Left colon (tissue), 2 donors: ENCODE measurements at places on chromosomes 6 and 20.

- no peak for DNase-seq
These were observed 256.1 kb upstream of the RUNX2 start for GRCh38 chr6:45072016-45072415.

- no peak for DNase-seq
These were observed 169.9 kb upstream of the CST7 start for GRCh38 chr20:24779131-24779530.

DNA sequence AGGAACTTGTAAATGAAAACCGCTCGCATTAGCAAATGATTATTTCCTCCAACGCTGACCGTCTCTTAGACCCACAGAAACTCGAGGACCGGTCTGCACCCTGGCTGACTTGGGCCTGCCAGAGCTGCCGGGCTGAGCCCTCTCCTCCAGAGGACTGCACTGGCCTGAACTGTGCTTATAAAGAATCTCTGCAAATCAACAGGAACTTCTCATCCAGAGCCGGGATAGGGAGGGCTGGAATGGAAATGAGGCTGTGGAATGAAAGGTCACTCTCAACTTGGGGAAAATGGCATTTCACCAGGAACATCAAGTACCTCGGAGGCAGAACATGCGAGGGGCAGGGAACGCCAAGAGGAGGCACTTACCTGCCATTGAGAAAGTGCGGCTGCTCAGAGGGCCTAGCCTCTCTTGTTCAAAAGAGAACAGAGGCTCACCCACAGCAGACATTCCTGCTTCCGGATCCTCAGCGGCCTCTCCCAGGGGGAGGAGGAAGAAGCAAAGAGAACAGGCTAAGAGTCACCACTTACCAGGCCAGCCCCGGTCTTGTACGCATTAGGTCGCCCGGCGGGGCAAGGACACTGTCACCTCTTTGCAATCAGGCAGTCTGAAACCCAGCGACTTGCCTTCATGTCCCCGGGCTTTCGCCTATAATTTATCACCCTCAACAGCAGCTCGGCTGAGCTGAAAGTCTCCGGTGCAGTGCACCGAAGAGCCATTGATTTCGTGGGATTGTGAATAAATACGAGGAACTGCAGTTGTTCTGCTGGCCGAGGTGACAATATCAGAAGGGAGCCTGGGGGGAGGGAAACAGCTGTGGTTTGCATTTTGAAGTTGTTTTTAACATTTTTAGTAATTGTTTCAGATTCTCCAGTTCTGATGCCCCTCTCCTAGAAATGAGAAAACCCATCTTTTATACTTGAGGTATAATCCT, 37.6 kb downstream of the ZMYND8 start:
- peak; percentile 79 for DNase-seq

- no peak for DNase-seq
These were observed 168.8 kb downstream of the CDKAL1 start for GRCh38 chr6:20703049-20703448.

DNA sequence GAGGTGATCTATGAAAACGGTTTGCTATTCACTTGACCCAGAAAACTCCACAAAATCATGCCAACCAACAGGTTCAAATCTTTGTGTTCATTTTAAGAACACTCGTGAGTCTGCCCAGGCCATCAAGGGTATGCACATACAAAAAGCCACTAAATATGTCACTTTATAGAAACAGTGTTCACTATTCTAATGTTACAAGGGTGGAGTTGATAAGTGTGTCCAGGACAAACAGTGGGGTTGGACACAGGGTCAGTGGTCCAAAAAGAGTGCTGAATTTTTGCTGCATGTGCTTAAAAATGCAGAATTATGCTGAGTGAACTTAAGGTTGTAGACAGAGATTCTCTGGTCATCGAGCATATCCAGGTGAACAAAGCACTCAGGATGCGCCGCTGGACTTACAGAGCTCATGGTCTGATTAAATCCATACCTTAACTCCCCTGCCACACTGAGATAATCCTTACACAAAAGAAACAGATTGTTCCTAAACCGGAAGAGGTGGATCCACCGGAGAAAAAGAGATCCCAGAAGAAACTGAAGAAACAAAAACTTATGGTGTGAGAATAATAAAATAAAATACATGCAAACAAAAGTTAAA, 23.5 kb downstream of the KIAA0408 start:
- no peak for DNase-seq

GRCh38 chr6:37794825-37795224, 24.7 kb upstream of the ZFAND3 start:
- no peak for DNase-seq

DNA sequence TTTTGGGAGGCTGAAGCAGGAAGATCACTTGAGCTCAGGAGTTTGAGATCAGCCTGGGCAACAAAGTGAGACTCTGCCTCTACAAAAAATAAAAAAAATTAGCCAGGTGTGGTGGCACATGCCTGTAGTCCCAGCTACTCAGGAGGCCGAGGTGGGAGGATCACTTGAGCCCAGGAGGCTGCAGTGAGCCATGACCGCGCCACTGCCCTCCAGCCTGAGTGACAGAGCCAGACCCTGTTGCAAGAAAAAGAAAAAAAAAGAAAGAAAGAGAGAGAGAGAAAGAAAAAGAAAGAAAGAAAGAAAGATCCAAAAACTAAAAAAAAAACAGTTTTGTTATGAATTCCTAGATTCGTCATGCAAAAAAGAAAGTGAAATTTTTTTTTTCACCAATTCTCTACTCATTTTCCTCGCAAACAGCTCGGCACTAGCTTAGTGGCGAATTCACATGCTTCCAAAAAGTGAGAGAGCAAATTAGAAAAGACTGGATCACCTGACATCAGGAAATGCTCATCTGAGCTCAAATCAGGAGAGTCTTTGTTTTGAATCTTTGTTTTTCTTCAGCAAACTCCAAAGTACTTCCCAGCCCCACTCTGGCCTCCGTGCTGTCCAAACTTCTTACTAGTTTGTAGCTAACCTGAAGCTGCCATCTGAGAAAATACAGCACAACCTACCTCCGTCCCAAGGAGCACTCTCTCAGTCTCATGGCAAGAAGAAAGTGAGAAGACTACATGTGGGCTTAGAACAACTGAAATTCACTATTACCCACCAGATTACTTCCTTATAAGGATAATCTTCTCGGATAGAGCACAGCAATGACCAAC, 27.0 kb downstream of the IPCEF1 start:
- DNase-seq, result no peak

- no peak for DNase-seq
These were observed 6.2 kb downstream of the ITCH start for GRCh38 chr20:34369265-34369664.

DNA sequence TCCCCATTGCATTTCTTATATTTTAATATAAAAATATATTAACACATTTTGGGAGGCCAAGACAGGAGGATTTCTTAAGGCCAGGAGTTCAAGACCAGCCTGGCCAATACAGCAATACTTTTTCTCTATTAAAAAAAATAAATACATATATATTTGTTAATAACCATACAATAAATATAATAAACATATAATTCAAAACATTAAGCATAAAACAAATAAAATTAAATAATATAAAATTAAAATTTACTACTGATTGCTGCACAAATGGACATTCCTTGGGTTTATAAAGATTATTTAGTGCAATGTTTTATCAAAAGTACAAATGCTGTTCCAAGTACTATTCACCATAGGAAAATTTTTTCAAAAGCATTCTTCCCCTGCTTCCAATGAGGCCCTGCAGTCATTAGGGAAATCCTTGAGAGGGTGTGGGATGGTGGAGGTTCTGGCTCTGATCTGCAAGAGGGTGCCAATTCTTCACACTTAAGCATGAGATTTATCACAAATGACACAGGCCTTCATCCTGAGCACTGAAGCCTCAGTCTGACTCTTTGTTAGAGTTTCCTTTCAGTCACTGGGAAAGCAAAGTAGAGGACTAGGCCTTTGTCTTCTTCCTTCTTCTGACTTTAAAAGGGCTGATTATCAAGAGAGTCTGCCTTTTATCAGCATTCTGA, 596.7 kb downstream of the EPM2A start:
- no peak for DNase-seq

GRCh38 chr6:96626759-96627364, 63.9 kb downstream of the FHL5 start:
- DNase-seq, result no peak

- no peak for DNase-seq
These were observed 21.6 kb downstream of the RIN2 start for GRCh38 chr20:19779634-19780033.

DNA sequence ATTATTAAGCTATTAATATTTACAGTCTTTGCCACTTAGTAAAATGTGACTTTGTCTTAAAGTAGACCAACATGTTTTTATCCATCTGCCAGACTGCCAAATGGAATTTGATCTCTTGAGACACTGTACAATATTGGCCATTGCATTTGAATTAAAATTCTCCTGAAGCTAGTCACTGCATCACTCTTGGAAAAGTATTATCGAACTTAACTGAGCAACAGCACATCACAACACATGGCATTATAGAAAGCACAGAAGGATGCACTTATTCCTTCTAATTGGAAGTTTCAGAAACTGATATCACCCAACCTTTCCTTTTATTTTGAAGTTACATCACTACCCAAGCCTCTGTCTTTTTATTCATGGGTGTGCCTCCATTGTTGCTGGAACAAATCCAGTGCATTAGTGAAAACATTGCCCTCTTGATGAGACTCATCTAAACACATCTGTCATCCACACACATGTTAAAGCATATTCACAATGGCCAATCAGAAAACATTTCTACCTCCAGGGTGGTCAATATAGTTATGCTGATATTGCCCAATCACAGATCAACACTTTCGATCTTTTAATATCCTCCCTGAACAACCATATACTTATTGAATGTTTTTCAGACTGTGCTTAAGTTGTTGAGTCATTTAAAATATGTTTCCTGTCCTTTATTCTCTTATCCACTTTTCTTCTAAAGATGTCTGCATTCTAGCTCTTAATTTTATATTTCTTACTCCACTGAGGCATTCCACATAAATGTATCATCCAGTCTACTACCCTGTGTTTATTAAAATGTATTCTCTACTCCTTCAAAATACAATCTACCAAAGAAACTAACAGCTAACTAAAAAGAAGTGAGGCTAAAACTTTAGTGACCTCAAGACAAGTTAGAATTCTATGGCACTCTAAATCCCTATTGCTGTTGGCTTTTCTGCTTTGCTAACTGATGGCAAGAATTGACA, 535.0 kb downstream of the RFPL4B start:
- DNase-seq, result no peak

- no peak for DNase-seq
These were observed 143.0 kb downstream of the SAMD5 start for GRCh38 chr6:147651249-147652063.

DNA sequence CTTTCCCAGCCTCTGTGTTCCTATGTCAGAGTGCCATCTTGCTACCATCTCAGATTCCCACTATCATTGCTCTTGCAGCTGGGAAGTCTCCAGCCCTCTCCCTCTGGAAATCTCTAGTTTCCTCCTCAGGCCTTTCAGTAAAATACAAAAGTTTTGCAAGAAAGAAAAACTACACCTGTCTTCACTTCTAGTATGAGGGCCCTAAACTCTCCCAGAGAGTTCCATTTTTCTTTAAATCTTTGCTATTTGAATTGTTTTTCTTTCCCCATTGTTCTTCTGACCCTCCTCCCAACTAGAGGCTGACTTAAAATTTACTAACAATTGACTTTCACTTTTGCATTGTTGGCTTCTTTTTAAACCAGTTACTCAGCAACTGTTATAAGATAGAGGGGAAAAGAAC, 62.8 kb downstream of the LY86 start:
- DNase-seq, result no peak

DNA sequence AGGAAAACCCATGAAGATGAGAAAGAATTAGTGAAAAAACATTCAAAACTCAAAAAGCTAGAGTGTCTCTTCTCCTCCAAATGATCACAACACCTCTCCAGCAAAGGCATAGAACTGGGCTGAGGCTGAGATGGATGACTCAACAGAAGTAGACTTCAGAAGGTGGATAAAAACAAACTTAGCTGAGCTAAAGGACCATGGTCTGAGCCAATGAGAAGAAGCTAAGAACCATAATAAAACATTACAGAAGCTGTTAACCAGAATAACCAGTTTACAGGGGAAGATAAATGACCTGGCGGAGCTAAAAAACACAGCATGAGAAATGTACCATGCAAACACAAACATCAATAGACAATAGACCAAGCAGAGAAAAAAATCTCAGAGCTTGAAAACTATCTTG, 904.1 kb upstream of the MANEA start:
- no peak for DNase-seq

GRCh38 chr20:16580620-16581019, 7.4 kb upstream of the KIF16B start:
- DNase-seq, result peak; percentile 59

GRCh38 chr6:112193535-112194051, 60.8 kb downstream of the LAMA4 start:
- DNase-seq, result no peak

DNA sequence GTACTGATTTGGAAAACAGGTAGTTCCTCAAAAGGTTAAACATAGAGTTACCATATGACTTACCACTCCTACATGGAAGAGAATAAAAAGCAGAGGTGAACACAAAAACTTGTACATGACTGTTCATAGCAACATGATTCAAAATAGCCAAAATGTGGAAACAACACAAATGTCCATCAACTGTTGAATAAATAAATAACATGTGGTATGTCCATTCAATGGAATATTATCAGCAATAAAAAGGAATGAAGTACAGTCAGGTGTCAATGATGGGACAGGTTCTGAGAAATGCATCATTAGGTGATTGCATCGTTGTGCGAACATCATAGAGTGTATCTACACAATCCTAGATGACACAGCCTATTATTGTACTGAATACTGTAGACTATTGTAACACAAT, 35.3 kb downstream of the NOL4L start:
- no peak for DNase-seq

DNA sequence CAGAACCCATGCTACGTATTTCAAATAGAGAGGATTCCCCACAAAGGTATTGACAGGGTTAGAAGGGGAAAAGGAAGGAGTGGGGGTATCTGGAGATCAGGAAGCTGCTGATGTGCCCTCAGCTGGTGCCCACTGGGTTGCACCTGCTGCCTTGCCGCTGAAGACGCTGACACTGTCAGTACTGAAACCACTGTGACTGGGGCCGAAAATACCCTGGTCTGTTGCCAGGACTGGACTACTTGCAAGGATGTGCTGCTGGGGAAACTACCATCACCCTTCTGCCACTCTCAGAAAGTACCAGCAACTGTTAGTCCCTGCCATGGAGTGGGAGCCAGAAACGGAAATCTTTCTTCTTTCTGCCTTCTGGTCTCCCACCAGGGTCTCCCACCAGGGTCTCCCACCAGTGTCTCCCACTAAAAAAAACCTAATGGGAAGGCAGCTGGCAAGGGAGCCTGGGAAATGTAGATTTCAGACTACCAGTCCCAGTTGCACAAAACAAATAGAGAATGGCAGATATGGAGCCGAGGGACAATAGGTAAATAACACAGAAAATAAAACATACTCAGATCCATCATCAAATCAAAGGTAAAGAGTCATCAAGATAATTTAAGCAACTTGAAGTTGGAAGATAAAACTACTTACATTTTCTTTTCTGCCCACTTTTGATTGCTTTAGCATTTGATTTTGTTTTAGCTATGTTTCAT, 204.8 kb downstream of the TPBG start:
- DNase-seq, result no peak

- DNase-seq, result no peak
These were observed 23.6 kb upstream of the THEMIS start for GRCh38 chr6:127924440-127924839.
